ENCODE measurements at places on chromosomes 5 and 9.

GRCh38 chr5:156051972-156052371 lies 275.0 kb upstream of the SGCD start:
- DNase-seq: no peak

- no peak for DNase-seq
Measured at GRCh38 chr5:86688406-86688805, 70.7 kb downstream of the COX7C start.

DNA sequence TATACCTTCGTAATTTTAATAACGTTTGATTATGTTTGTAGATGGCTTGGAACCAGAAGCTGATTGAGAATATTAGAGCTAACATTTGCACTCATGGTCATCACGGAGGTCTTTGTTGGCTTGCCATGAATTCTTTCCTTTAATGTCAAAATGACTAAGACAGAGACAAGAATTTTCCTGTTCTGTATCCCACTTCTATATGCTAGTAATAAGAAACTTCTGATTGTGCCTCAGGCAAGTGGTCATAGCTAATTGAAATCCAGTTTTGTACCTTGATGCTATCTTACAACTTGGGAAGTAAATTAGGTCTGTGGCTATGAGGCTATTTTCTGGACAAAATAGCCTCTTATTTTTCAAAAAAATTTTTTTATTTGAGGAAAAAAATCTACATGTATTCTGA lies 167.6 kb downstream of the RANBP17 start:
- DNase-seq: no peak

GRCh38 chr9:134367791-134368490 lies 41.7 kb downstream of the RXRA start:
- DNase-seq: no peak

GRCh38 chr5:174424219-174425053 lies 299.9 kb upstream of the MSX2 start:
- no peak for DNase-seq

GRCh38 chr9:1732670-1733069 lies 282.5 kb upstream of the SMARCA2 start:
- DNase-seq: no peak

GRCh38 chr5:6745706-6746222 lies 32.5 kb downstream of the TENT4A start:
- no peak for DNase-seq

DNA sequence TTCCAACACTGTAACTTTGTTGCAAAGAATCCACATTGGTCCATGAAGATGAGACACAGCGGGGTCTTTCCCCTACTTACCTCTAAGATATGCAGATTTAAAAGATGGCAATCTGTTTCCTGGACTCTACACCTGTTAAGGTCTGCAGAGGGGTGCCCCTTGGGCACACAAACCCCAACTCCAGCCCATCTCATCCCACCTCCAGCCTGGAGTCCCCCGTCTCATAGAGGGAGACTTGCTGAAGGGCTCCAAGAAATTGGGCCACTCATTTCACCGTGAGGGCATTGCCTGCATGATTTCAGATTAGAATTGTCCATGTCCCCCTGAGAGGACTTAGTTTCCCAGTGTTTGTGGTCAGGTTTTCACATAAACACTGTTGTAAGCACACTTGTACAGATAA lies 365.7 kb downstream of the IRX2 start:
- no peak for DNase-seq

- DNase-seq: no peak
Measured at GRCh38 chr5:145499483-145499882, 335.7 kb downstream of the PRELID2 start.

GRCh38 chr9:32442433-32442832 lies 58.0 kb downstream of the ACO1 start:
- no peak for DNase-seq

DNA sequence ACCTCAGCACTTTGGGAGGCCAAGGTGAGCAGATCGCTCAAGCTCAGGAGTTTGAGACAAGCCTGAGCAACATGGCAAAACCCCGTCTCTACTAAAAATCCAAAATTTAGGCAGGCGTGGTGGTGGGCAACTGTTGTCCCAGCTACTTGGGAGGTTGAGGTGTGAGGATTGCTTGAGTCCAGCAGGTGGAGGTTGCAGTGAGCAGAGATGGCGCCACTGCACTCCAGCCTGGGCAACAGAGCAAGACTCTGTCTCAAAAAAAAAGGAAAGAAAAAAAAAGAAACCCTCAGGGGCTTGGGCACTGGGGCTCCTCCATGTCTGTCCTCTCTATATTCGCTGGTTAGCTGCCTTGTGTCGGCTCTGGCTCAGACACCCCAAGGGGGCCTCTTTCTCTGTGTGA lies 10.9 kb upstream of the PPP2CA start:
- no peak for DNase-seq

DNA sequence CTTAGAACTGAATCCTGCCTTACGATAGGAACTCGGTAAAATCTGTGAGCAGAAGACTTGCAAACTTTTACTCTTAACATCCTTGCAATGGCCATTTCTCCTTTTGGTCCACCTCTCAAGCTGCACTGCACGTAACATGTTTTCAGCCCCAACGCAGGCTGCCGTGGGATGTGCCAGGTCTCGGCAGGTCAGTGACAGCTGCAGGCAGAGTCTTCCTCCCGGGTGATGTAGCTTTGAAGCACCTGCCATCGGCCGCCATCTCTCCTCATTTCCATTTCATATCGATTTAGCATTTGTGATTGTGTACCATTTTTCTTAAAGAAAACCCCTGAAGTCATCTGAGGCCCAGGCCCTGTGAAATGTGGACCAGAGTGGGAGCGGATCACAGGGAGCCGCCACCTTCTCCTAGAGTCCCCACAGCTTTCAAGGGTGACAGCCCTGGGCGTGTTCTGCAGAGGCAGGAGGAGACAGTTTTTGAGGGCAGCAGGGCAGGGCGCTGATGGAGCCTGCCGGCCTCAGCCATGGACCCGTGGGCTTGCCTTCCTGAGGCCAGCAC lies 25.8 kb upstream of the LPCAT1 start:
- no peak for DNase-seq

DNA sequence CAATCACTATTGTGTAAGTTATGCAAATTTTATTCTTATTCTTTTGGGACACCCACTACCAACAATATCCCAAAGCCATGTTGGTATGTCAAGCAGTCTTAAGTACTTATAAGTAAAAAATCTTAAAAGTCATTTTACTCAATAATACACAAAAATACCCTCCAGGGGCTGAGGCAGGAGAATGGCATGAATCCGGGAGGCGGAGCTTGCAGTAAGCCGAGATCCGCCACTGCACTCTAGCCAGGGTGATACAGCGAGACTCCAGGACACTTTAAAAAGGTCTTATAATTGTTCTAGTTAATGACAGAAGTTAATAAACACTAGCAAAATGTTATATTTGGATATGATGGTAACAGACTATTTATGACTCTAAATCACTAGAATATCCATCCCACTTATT lies 16.8 kb downstream of the CLINT1 start:
- no peak for DNase-seq

- DNase-seq: no peak
Measured at GRCh38 chr5:14744296-14745187, 80.0 kb downstream of the OTULIN start.

GRCh38 chr9:34876096-34876495 lies 82.0 kb upstream of the PHF24 start:
- DNase-seq: no peak

DNA sequence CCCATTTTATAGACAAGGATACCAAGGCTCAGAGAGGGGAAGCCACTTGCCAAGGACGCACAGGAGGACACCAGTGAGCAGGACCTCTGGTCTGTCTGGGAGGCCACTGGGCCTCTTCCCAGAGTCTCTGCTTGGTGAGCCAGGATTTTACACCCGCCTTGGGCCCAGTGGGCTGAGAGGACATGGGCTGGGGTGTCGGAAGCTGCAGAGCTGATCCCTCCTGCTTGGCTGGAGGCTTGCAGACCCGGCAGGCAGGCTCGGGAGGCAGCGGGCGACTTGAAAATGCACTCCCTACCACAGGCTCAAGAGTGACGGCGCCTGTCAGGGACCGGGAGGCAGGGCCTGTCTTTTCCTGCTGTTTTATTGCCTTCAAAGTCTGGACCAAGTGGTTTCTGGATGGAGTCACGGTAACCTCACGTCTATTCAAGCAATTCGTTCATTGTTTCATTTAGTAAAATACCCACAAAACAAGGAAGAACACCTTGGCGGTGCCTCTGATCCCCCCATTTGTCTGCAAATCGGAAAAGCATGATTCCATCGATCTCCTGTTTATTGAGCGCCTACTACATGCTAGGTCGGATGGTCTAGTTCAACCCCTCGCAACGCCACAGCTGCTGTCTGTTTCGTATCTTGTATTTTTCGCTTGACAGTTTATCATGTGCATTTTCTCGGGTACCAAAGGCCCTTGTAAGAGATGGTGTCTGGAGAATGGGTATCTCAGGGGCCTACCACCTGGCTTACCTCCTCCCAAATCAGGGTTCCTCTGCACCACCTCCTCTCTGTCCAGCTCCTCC lies 108.1 kb upstream of the IER5L start:
- no peak for DNase-seq

GRCh38 chr5:153783362-153783658 lies 255.4 kb downstream of the FAM114A2 start:
- DNase-seq: no peak

DNA sequence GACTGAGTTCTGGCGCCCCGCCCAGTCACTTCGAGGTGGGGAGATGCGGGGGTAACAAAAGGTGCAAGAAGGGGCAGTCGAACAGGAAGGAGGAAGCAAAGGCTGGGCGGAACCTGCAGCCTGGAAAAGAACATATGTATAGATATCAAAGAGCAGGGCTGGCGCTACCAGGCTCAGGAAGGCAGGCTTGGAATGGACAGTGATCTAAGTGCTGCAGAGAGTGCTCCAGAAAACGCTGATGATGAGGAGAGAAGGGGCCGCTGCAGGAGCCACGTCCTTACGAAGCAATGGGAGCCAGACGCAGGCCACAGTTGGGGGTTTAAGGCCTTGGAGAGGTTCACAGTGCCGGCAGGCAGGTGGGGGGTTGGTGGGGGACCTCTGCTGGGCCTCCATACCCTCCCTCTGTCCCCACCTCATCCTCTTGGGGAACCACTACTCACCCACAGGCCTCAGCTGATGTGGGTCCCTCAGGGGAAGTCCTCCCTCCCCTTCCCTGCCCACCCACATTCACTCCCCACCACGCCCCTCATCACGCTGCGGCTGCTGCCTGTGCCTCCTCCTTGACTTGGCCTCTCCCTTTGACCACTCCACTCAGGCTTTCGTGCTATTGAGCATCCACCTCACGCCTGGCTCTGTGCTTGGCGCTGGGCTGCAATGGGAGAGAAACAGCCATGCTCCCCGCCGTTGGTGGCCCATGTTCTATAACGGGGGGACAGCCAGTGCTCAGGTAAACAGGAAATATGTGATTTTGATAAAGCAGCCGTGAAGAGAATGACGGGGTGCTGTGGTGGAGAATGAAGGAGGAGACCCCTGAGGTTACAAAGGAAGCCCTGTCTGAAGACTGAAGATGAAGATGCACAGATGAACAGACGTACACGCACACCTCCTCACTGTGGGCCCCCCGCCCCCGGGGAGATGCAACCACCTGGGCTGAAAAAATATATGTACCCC lies 40.5 kb upstream of the RPL26L1 start:
- no peak for DNase-seq

- DNase-seq: no peak
Measured at GRCh38 chr5:54717459-54717858, 199.9 kb downstream of the SNX18 start.

DNA sequence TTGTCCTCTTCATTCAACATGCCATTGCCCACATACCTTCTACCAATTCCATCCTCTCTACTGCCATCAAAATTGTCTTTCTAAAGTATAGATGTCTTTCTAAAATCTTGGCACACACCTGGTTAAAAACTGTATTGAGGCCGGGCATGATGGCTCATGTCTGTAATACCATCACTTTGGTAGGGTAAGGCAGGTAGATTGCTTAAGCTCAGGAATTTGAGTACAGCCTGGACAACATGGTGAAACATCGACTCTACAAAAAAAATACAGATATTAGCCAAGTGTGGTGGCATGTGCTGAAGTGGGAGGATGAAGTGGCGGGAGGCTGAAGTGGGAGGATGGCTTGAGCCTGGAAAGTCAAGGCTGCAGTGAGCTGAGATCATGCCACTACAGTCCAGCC lies 412.1 kb downstream of the TMEM38B start:
- no peak for DNase-seq

DNA sequence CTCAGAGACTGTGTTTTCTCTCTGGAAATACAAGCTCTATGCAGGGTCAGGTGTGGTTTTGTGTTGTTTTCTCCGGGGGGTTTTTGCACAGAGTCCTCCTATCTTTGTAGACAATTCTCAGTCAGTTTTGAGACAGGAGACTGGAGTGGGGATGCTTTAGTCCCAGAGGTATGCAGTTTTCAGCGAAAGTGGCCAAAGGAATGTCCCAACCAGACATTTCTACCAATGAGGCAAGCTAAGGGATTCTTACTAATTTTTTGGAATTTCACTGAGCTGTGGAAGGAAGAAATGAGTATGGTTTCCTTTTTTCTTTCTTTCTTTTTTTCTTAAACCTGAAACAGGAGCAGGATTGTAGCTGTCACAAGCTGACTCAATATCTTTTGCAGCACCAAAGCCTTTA lies 35.3 kb upstream of the PLPP1 start:
- DNase-seq: no peak

GRCh38 chr5:174292348-174292747 lies 246.8 kb downstream of the NSG2 start:
- no peak for DNase-seq

- no peak for DNase-seq
Measured at GRCh38 chr9:113616621-113617496, 153.3 kb downstream of the RGS3 start.

DNA sequence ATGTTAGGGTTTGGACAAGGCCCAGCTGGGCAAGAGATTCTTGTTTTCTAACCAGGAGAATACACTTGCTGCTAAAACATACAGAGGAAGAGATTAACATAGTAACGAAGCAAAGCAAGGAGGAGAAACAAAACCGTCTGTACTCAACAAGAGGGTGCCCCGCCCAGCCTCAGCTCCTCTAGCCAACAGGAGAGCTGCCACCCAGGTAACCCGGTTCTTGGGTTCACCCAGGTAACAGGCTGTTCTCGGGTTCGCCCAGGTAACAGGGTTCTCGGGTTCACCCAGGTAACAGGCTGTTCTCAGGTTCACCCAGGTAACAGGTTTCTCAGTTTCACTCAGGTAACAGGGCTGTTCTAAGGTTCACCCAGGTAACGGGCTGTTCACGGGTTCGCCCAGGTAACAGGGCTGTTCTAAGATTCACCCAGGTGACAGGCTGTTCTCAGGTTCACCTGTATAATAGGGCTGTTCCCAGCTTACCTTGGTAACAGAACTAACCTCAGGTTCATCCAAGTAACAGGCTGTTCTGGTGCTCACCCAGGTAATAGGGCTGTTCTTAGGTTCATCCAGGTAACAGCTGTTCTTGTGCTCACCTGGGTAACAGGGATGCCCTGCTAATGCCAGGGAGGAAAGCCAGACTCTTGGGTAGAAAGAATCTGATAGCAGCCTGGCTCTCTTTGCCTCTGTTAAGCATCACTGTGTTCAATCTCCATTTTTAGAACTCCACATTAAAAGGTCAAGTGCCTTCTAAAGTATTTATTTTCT lies 271.6 kb downstream of the SYK start:
- DNase-seq: no peak

GRCh38 chr9:79028101-79028500 lies 543.7 kb upstream of the TLE4 start:
- no peak for DNase-seq

GRCh38 chr5:40679913-40680681 lies at the start of gene PTGER4:
Gene PTGER4, plus strand, starts transcription at chr5:40679915. Its CDS starts 1,079 bp downstream, at chr5:40680994.
- no peak for DNase-seq

All from activated naive CD4-positive, alpha-beta T cell (primary cell).